ENCODE measurements at places on chromosomes 4 and X. TPM values are rescaled to one million over a fixed set of nuclear protein-coding genes. Genes with fewer than 3 reads are reported as not detected.

- peak; percentile 5 for DNase-seq
These were observed 128.4 kb downstream of the REELD1 start for GRCh38 chr4:146342600-146343192.

DNA sequence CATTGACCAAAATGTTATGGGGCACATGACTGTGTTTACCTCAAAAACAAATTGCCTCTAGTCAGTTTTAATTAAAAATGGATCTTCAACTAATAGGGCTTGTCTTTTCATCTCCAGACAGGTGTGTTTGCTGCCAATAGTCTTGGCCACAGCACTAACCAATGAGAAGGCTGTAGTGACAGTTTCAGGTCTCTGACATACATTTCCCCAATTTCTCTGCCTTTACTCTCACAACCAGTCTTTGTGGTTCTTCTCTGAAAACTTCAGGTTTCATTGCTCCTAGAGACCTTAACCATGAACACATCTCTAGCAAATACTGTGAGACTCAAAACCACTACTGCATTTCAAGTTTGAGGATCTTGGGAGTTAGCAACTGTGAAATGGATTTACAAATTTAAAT is 3.5 kb upstream of the EDNRA start:
- DNase-seq: no peak

The TMEM156 gene
- not detected for total RNA-seq

DNA sequence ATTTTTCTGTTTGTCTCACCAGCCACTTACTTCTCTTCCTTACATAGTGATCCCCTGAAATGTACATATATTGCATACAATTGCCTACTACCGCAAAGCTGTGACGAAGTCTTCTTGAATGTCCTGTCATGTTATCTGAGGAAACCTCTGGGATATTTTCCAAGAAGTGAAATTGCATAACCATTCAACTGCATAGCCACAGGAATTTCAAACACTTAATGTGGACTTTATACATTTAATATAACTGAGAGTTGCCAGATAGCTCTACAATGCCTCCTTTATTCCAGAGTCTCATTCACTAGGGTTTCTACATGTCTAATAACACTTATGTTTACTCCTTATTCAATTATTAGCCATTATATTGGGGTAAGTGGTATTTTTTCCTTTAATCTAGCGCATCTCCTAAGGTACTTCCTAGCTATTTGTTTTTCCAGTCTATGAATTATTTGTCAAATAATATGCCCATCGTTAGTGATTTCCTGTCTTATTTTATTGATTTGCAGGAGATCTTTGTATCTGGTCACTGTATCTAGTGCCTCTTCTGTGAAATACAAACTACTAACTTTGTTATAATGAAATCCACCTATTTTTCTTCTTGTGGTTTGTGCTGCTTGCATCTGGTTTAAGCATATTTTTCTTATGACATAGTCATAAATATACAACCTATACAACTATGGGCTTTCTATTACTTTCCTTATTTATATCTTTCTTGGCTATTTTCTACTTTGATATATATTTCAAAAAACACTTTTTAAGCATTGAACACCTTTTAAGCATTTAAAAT is 69.2 kb upstream of the GRID2 start:
- peak; percentile 48 for DNase-seq

- DNase-seq: no peak
These were observed 117.0 kb downstream of the TBL1X start for GRCh38 chrX:9581771-9582385.

DNA sequence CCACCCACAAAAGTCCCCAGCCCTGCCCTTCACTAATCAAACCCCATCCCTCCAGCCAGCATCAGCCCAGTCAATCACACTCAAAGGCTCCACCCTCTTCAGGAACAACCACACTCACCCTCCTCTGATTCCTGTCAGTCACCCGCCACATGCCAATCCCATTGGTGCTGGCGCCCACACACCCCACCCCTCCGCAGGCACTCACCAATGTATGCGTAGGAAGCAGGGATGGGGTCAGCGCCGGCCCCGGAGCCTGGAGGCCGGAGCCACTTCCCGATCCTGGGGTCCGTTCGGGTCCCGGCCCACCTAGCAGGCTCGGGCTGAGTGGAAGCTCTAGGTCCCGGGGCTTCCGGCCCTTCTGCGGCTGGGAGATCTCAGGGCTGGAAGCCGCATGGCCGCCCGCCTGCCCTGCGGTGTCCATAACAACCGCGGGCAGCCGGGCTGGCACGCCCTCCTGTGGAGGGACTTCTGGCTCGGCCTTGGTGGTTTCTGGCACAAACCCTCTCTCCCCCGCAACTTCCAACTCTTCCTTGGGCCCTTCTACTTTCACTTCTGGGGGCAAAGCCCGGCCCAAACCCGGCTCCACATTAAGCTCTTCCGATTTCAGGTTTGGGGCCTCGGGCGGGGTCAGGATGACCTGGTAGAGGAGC is 7.9 kb upstream of the CFP start:
- no peak for DNase-seq

The ANK2 gene
- total RNA-seq: 115 TPM

GRCh38 chr4:105058177-105058812 is 88.4 kb upstream of the TET2 start:
- no peak for DNase-seq

- DNase-seq: no peak
These were observed 126.9 kb upstream of the GIMD1 start for GRCh38 chr4:106495476-106495875.

GRCh38 chrX:32483534-32484136 is 727.7 kb downstream of the DMD start:
- peak; percentile 16 for DNase-seq

The TECRL gene
- total RNA-seq: not detected

The MGARP gene
- total RNA-seq: 22.3 TPM

The KIAA1210 gene
- total RNA-seq: not detected

Measured in SJCRH30 (cell line).